Memory B cell (primary cell): ENCODE measurements at places on chromosomes 5 and 9.

DNA sequence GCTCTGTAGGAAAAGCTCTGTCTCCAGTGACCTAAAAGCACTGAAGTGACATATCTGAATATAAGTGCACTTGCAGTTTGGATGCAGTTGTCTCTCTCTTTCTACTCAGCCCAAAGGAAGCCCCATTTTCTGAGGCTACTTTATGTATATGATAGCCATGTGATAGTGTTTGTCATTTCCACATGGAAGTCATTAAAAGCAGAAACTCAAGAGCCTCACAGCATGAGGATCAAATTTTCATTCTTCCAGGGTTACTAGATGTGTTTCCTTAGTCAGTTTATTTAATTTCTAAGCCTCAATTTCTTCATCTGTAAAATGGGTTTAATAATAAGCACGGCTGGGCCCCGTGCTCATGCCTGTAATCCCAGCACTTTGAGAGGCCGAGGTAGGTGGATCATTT, 36.7 kb downstream of the RNF44 start:
- no peak for DNase-seq

GRCh38 chr5:55344392-55344992, 36.7 kb downstream of the MTREX start:
- peak; percentile 53 for DNase-seq

DNA sequence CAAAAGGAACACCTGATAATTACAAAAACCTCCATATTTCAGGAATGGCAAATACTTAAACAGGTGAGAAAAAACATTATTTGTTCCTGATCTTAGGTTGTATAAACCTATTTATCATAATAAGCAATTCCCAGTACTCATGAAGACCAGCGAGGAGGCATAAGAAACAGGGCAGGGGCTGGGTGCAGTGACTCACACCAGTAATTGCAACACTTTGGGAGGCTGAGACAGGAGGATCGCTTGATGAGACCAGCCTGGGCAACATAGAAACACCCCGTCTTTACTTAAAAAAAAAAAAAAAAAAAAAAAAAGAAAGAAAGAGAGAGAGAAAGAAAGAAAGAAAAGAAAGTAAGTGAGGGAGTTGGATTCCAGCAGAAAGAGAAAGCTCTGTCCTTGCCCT, 21.6 kb downstream of the CCNJL start:
- DNase-seq = no peak

DNA sequence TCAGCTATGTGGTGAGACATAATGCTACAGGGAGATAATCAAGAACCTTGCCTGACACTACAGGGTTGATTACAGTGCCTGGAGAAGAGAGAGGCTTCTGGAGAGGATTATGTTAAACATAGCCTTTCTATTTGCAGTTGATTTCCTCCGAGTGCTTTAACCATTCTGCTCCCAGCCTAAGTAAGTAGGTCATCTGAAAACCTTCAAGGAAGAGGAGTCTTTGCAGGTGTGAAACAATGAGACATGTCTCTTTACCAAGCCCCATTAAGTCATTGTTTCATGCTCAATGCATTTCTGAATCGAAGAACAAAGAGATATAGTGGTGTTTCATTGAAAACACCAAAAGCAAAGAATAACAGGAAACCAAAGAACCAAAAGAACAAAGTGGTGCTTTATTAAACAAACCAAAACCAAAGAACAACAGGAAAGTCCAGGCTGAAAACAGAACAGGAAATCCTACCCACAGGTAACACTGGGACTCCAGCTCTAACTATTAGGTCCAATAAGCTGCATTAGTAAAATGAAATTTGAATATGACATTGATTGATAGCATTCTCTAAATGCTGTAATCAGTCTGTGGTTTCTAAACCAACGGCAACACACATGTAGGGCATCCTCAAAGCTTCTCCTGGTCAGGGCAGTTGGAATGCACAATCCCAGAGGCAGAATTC, 113.3 kb upstream of the SPATA31D4 start:
- DNase-seq = no peak

DNA sequence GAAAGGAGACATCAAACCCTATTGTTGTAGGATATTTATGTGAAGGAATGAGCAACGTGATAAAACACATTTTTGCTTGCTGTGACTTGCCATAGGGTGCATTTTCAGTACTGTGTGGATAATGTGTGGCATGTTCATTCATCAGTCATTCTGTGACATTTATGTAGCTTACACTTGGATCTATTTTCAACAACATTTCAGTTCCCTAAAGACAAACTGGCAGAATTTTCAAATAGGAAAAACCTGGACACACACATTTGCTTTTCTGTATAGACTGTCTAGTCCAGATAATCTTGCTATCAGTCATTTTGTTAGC, 127.7 kb downstream of the TMC1 start:
- DNase-seq = no peak

- no peak for DNase-seq
These were observed 60.2 kb upstream of the UNC5A start for GRCh38 chr5:176750144-176750543.

DNA sequence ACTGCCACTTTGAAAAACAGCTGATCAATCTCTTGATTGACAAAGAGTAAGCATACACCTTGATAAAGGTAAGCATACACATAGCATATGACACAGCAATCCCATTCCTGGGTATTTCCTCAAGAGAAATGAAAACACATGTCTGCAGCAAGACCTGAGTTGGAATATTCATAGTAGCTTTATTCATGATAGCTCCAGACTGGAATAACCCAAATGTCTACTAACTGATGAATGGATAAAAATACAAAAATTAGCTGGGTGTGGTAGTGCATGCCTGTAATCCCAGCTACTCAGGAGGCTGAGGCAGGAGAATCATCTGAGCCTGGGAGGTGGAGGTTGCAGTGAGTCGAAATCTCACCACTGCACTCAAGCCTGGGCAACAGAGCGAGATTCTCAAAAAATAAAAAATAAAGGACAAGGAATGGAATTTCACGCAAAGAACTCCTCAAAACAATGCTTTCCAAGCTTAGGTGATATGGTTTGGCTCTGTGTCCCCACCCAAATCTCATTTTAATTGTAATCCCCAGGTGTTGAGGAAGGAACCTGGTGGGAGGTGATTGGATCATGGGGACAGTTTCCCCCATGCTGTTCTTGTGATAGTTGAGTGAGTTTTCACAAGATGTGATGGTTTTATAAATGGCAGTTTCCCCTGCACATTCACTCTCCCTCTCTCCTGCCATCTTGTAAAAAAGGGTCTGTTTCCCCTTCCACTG, 41.1 kb upstream of the LHFPL2 start:
- no peak for DNase-seq

DNA sequence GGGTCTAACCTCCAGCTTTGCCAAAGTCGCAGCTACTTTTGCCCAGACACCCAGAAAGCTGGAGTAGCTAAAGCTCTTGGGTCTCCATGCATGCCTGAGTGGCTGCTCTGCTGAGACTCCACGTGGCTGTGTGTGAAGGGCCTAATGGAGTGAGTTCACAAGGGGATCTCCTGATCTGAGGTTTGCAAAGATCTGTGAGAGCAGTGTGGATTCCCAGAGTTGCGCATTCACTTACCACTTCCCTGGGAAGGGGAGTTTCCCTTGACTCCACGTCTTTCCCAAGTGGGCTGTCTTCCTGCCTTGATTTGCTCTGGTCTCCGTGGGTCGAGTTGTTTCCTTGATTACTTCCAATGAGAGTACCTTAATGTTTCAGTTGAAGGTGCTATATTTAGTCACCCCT, 17.6 kb upstream of the CDKN2B start:
- DNase-seq = no peak

DNA sequence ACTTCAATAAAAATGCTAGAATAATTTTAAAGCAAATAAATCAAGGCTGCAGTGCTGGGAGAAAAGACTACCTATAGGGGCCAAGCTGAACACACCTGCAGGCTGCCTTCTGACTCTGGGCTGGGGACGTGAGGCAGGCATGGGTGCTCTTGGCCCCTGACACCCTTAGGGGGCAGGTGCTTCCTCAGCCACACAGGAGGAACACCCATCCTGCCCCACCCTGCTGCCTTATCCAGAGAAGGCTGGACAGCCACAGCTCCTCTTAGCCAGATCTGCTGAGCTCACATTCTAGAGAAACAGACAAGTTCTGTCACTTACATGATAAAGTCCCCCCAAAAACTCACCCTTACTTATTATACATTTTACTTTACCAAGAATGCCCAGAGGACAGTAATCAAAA, 6.6 kb upstream of the LMX1B start:
- DNase-seq = no peak

- no peak for DNase-seq
These were observed 516.5 kb downstream of the DNAH5 start for GRCh38 chr5:13427827-13428557.
